LHCN-M2 (cell line): ENCODE measurements at places on chromosomes 2 and 18.

DNA sequence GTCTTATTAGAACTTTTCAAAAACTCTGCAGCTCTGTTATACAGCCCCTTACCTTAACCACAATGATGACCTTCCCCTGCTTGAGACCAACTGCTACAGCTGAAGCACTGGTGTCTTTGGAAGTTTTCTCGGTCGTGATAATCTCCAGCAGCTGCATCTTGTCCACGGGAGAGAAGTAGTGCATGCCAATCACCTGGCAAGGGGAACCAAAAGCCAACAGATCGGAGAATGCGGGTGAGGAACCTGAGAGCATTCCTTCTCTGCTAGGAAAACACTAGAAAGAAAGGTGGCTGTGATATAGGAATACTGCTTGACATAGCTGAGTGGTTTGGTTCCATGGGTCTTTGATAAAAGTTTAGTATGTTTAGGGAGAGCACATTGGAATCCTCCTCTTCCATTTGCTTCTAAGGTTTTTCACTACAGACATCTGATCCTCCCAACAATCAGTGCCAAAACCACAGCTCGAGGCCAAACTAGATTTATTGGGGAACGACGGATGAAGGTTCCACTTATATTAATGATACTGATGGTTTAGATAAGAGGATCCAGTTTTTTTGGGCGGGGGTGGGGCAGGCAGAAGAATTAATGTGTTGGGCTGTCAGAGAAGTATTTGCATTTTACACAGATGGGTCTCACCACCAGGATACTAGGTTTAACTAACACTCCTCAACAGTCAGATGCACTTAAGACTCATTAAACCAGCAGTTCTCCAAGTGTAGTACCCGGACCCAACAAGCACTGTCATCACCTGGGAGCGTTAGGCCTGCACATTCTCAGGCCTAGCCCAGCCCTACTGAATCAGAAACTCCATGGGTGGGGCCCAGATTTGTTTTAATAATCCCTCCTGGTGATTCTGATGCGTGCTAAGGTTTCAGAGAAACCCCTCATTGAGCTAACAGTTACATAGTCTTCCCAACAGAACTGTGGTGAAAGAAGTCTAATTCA lies 22.4 kb downstream of the GAREM2 start:
- no peak for DNase-seq

GRCh38 chr2:75311993-75312392 lies 112.7 kb upstream of the TACR1 start:
- DNase-seq: peak; percentile 68

DNA sequence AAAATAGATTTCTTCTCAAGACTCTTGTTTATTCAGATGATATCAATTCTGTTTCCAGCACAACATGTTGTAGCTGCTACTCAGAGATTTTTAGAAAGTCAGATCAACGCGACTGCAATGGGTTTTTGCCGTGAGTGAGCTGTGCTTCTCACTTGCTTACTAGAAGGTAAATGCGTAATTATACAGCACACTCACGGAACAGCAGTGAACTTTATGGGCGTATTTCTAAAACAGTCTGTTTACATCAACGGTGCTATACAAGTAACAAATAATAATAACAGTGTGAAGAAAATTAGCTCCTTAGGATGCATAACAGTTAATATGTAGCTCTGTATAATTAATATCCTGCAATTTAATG lies 533.6 kb downstream of the RNF144A start:
- DNase-seq: no peak

GRCh38 chr2:28327581-28327955 lies 65.1 kb upstream of the FOSL2 start:
- DNase-seq: no peak

- no peak for DNase-seq
These were observed 135.2 kb upstream of the NFATC1 start for GRCh38 chr18:79260510-79260909.
